Hair follicular keratinocyte (primary cell): ENCODE measurements at places on chromosomes 4 and X. TPM values are rescaled to one million over a fixed set of nuclear protein-coding genes. Genes with fewer than 3 reads are reported as not detected.

The CRMP1 gene
- total RNA-seq = not detected in 2 replicates

The PRSS48 gene
- total RNA-seq = not detected in 2 replicates

The UNC5C gene
- 0.04 TPM in 1 of 2 replicates, not detected in the other for total RNA-seq

The TCEAL7 gene
- total RNA-seq = 7.6 and 9.9 TPM in 2 replicates

The AMTN gene
- total RNA-seq = 0.15 and 0.23 TPM in 2 replicates

The SOX3 gene
- not detected in 2 replicates for total RNA-seq

The PABPC4L gene
- total RNA-seq = 0.16 and 0.42 TPM in 2 replicates

The PPARGC1A gene
- not detected in 2 replicates for total RNA-seq

The TEC gene
- total RNA-seq = 0.08 TPM in 1 of 2 replicates, not detected in the other

The SERTM2 gene
- not detected in 2 replicates for total RNA-seq

The GLRA2 gene
- not detected in 2 replicates for total RNA-seq
